SJSA1 (cell line): ENCODE measurements at places on chromosomes 1 and 21. TPM values are rescaled to one million over a fixed set of nuclear protein-coding genes. Genes with fewer than 3 reads are reported as not detected.

GRCh38 chr1:223039990-223040389, 103.1 kb downstream of the TLR5 start:
- no peaks in the 10 kb centered on the region for H3K36me3 ChIP-seq
- H3K27me3 ChIP-seq = no peaks in the 10 kb centered on the region
- H3K27ac ChIP-seq = no peak overlapping the region
- DNase-seq = no peak
- 0 out of 2 replicates have a peak, but pooled peaks cover 6% of the 10 kb centered on the region for H3K4me1 ChIP-seq
- H3K4me3 ChIP-seq = no peak overlapping the region

- H3K27me3 ChIP-seq = peaks cover 12% of the 10 kb centered on the region; the same call in 1 of the 2 replicates
- H3K36me3 ChIP-seq = no peaks in the 10 kb centered on the region
- no peak overlapping the region for H3K4me3 ChIP-seq
Measured at GRCh38 chr1:160916666-160917065, 31.7 kb upstream of the ITLN1 start.

GRCh38 chr1:25619101-25619890, 2.7 kb downstream of the MAN1C1 start:
- H3K27ac ChIP-seq = no peak overlapping the region
- no peak overlapping the region for H3K4me3 ChIP-seq
- peaks cover 21% of the 10 kb centered on the region for H3K4me1 ChIP-seq
- DNase-seq = peak; percentile 19

- no peak for DNase-seq
- H3K27me3 ChIP-seq = no peaks in the 10 kb centered on the region
- H3K4me3 ChIP-seq = no peak overlapping the region
Measured at GRCh38 chr1:228212415-228212965, 4.6 kb downstream of the OBSCN start.

DNA sequence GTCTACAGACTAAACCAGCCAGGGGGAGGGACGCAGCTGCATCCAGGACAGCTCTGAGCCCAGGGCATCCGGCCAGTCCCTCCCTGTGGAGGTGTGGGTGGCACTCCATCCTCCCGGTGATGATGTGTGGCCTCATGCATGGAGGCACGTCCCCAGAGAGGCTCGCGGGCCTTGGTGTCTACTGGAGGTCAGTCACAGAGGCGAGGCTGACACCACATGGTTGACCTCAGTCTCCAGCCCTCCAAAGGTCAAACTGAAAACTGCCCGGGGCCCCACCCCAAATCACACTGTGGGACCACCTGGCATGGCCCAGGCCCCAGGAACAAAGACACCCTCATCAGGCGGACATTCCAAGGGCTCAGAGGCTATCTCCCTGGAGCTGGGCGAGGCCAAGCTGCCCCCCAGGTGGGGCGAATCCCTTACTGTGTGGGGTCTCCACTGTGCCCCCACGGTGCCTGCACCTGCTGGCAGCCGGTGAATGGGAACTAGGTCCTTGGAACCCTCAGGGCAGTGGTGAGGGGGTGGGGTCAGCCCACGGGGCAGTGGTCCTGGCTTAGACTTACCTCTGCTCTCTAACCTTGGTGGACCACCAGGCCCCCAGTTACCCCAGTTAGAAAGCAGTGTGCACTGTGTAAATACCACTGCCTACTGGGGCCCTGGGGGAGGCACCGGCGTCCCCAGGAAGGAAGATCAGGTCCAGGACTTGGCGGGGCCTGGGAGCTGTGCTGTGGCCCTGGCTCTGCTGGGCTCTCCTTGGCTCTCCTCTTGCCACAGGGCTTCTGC, 49.1 kb downstream of the TRPM2 start:
- peaks cover 43% of the 10 kb centered on the region for H3K4me1 ChIP-seq
- no peaks in the 10 kb centered on the region for H3K27me3 ChIP-seq
- H3K36me3 ChIP-seq = no peaks in the 10 kb centered on the region
- H3K4me3 ChIP-seq = no peak overlapping the region
- no peak overlapping the region for H3K27ac ChIP-seq
- DNase-seq = peak; percentile 61

- no peak overlapping the region for H3K4me3 ChIP-seq
- no peak for DNase-seq
- H3K27ac ChIP-seq = peak overlapping the region; percentile 95
- peaks cover 34% of the 10 kb centered on the region for H3K4me1 ChIP-seq
Measured at GRCh38 chr1:91699339-91699974, 186.5 kb downstream of the TGFBR3 start.

- peaks cover 15% of the 10 kb centered on the region for H3K4me1 ChIP-seq
- H3K27me3 ChIP-seq = no peaks in the 10 kb centered on the region
- H3K36me3 ChIP-seq = no peaks in the 10 kb centered on the region
- H3K4me3 ChIP-seq = no peak overlapping the region
- DNase-seq = no peak
Measured at GRCh38 chr1:201614262-201615015, 75.5 kb downstream of the NAV1 start.

GRCh38 chr1:228206582-228207351, 1.1 kb upstream of the OBSCN start:
- 0 out of 2 replicates have a peak, but pooled peaks cover 3% of the 10 kb centered on the region for H3K27me3 ChIP-seq
- DNase-seq = peak; percentile 42
- no peaks in the 10 kb centered on the region for H3K36me3 ChIP-seq
- H3K4me1 ChIP-seq = no peaks in the 10 kb centered on the region
- H3K27ac ChIP-seq = no peak overlapping the region

GRCh38 chr1:53112271-53112774, 30.1 kb downstream of the SLC1A7 start:
- peak; percentile 88 for DNase-seq
- no peaks in the 10 kb centered on the region for H3K27me3 ChIP-seq
- H3K36me3 ChIP-seq = peaks cover 10% of the 10 kb centered on the region; the same call in 1 of the 2 replicates

DNA sequence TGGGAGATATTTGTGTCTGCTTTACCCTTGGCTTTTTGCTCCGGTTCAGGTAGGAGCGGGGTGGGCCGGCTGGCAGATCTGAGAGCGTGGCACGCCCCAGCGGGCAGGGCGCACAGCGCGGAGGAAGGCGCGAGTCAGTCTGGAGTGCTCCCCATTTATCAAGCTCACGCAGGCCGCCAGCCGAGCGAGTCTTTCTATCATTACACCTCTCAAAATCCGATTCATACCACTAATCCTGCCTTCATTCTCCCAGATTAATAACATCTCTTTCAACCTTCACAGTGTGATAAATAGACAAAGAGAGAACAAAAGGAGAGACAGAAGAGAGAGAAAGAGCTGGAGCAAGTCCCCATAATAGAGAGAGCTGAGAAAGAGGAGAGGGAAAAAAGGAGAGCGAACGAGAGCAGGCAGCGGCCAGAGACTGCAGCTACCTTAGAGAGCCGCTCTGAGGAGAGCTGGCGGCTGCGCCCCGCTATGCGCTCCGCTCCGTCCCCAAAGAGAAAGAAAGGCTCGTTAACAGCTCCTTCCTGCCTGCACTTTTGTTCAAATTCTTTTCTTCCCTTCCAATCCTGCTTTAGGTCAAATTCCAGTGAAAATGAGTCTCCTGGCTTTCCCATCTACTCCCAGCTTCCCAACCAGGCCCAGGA, 48.0 kb downstream of the DMAP1 start:
- H3K27ac ChIP-seq = no peak overlapping the region
- no peak overlapping the region for H3K4me3 ChIP-seq
- no peaks in the 10 kb centered on the region; the same call in 1 of the 2 replicates for H3K36me3 ChIP-seq
- no peaks in the 10 kb centered on the region for H3K27me3 ChIP-seq
- DNase-seq = no peak

DNA sequence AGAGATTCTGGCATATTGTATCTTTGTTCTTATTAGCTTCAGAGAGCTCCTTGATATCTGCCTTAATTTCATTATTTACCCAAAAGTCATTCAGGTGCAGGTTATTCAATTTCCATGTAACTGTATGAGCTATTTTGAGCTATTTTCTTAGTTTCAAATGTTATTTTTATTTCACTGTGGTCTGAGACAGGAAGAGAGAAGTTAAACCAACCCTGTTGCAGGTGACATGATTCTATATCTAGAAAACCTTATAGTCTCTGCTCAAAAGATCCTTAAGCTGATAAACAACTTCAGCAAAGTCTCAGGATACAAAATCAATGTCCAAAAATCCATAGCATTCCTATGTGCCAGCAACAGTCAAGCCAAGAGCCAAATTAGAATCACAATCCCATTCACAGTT, 1644.0 kb upstream of the B3GALT2 start:
- no peaks in the 10 kb centered on the region for H3K36me3 ChIP-seq
- H3K4me3 ChIP-seq = no peak overlapping the region
- no peak for DNase-seq
- no peaks in the 10 kb centered on the region for H3K4me1 ChIP-seq

DNA sequence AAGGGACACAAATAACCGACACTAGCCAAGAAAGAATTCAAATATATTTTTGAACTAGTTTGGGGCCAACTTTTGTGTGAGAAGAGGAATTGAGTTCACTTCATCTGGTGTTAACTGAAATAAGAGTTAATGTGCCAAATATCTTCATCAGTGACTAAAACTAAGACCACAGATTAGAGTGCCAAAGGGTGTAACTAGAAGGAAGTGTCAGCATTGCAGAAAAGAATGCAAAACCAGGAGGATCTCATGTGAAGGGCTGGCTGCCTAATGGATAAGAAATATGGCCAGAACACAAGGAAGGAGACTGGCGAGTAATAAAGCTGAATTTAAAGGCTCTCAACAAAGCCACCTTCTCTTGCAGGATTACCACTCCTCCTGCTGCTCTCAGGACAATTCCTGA, 61.8 kb upstream of the LRRC8D start:
- no peak for DNase-seq
- no peak overlapping the region for H3K27ac ChIP-seq
- H3K4me3 ChIP-seq = no peak overlapping the region
- H3K36me3 ChIP-seq = no peaks in the 10 kb centered on the region
- peaks cover 9% of the 10 kb centered on the region for H3K4me1 ChIP-seq
- no peaks in the 10 kb centered on the region for H3K27me3 ChIP-seq

GRCh38 chr1:165623624-165624023, 7.4 kb upstream of the MGST3 start:
- DNase-seq = no peak
- no peak overlapping the region for H3K27ac ChIP-seq
- H3K36me3 ChIP-seq = no peaks in the 10 kb centered on the region
- H3K4me3 ChIP-seq = no peak overlapping the region
- H3K27me3 ChIP-seq = peaks cover 14% of the 10 kb centered on the region
- H3K4me1 ChIP-seq = no peaks in the 10 kb centered on the region

- DNase-seq = no peak
- H3K4me1 ChIP-seq = no peaks in the 10 kb centered on the region; the same call in 1 of the 2 replicates
- H3K27me3 ChIP-seq = peaks cover 67% of the 10 kb centered on the region
- no peak overlapping the region for H3K4me3 ChIP-seq
- H3K36me3 ChIP-seq = no peaks in the 10 kb centered on the region
- no peak overlapping the region for H3K27ac ChIP-seq
Measured at GRCh38 chr1:203126151-203126865, 1.2 kb upstream of the ADORA1 start.

- H3K4me3 ChIP-seq = no peak overlapping the region
- peaks cover 5% of the 10 kb centered on the region; the same call in 1 of the 2 replicates for H3K4me1 ChIP-seq
- DNase-seq = no peak
- H3K27ac ChIP-seq = no peak overlapping the region
- no peaks in the 10 kb centered on the region for H3K27me3 ChIP-seq
Measured at GRCh38 chr1:179206812-179207211, 22.7 kb downstream of the ABL2 start.

DNA sequence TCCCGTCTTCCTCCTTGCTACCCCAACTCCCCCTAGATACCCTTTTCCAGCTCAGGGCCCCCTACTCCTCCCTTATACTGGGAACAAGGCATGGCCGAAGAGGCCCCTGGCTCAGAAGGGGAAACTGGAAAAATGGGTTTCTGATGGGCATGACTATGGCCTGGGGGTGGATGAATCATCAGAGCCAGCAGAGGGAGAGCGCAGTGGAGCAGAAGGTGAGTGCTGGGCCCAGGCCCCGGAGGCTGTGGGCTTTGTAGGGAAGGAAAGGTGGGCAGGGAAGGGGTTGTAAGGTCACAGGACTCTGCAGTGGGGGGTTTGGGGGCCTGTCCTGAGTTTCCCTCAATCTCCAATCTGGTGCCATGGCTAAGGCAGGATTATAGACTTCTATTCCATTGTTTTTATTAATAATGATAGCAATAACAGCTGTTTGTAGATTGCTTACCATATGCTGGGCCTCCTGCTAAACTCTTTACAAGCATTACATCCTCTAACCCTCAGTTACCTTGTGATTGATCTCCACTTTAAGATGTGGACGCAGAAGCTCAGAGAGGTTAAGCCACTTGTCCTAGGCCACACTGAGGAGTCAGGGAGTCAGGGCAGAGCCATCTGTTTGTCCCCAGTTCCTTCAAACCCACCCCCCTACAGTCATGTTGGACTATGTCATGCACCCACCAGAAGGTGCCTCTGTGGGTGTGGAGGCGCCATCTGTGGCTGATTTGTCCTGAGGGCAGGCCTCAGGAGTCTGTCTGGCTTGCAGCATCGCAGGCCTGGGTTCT, 36.2 kb upstream of the ZNF362 start:
- no peaks in the 10 kb centered on the region for H3K27me3 ChIP-seq
- DNase-seq = peak; percentile 54
- no peak overlapping the region for H3K27ac ChIP-seq
- H3K4me1 ChIP-seq = peaks cover 18% of the 10 kb centered on the region

DNA sequence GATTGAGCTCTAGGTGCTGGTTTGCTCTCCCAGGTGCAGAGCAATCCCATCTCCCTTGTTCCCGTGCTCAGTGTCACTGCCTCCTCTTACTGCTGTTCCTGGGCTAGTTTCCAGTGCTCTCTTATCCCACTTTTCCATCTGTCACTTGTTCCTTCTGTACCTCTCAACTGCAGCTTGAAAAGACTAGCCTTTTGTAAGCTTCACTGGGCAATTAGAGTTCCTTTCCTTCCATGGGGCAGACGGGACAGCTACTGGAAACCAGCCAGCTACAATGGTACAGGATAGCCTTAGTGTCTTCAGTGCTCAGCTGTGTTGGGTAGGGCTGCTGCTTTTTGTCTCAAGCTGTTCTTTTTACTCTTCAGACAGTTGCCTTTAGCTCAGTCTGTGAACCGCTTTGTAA, 31.6 kb downstream of the AGT start:
- no peaks in the 10 kb centered on the region for H3K27me3 ChIP-seq
- H3K4me3 ChIP-seq = no peak overlapping the region
- H3K36me3 ChIP-seq = peaks cover 53% of the 10 kb centered on the region
- 0 out of 2 replicates have a peak, but pooled peaks cover 3% of the 10 kb centered on the region for H3K4me1 ChIP-seq
- no peak for DNase-seq

The OR2L5 gene
- not detected in 2 replicates for total RNA-seq

The CLCA4 gene
- not detected in 2 replicates for total RNA-seq

The GBP5 gene
- total RNA-seq = 6.4 and 10.4 TPM in 2 replicates

The KRTAP21-2 gene
- total RNA-seq = not detected in 2 replicates

The ADAMTS4 gene
- not detected in 2 replicates for total RNA-seq

The TNFRSF18 gene
- total RNA-seq = not detected in 2 replicates

The KIF21B gene
- total RNA-seq = 1.1 and 1.7 TPM in 2 replicates

The TRIM67 gene
- 0.47 and 0.61 TPM in 2 replicates for total RNA-seq

The WNT9A gene
- total RNA-seq = 1.6 and 3.7 TPM in 2 replicates

The SYDE2 gene
- total RNA-seq = 5.5 and 8.4 TPM in 2 replicates

The TNFRSF9 gene
- 3.4 and 5.6 TPM in 2 replicates for total RNA-seq

The FMOD gene
- total RNA-seq = 0.66 and 0.87 TPM in 2 replicates

The MCOLN2 gene
- 1.4 and 1.9 TPM in 2 replicates for total RNA-seq

The RIMKLA gene
- under 0.01 TPM in 1 of 2 replicates, not detected in the other for total RNA-seq

The SGIP1 gene
- 0.41 and 2.8 TPM in 2 replicates for total RNA-seq

The RORC gene
- total RNA-seq = not detected in 2 replicates
